Activated T-cell treated with anti-CD3 and anti-CD28 coated beads for 24 hours (primary cell): ENCODE measurements at places on chromosomes 11 and 22.

DNA sequence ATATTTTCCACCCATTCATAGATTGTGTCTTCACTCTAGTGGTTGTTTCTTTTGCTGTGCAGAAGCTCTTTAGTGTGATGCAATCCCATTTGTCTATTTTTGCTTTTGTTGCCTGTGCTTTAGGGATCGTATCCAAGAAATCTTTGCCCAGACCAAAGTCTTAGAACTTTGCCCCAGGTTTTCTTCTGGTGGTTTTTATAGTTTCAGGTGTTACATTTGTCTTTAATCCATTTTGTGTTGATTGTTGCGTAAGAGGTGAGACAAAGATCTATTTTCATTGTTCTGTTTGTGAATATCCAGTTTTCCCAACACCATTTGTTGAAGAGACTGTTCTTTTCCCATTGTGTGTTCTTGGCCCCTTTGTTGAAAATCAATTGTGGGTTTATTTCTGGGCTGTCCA, 6.4 kb downstream of the IL10RA start:
- no peak for DNase-seq

DNA sequence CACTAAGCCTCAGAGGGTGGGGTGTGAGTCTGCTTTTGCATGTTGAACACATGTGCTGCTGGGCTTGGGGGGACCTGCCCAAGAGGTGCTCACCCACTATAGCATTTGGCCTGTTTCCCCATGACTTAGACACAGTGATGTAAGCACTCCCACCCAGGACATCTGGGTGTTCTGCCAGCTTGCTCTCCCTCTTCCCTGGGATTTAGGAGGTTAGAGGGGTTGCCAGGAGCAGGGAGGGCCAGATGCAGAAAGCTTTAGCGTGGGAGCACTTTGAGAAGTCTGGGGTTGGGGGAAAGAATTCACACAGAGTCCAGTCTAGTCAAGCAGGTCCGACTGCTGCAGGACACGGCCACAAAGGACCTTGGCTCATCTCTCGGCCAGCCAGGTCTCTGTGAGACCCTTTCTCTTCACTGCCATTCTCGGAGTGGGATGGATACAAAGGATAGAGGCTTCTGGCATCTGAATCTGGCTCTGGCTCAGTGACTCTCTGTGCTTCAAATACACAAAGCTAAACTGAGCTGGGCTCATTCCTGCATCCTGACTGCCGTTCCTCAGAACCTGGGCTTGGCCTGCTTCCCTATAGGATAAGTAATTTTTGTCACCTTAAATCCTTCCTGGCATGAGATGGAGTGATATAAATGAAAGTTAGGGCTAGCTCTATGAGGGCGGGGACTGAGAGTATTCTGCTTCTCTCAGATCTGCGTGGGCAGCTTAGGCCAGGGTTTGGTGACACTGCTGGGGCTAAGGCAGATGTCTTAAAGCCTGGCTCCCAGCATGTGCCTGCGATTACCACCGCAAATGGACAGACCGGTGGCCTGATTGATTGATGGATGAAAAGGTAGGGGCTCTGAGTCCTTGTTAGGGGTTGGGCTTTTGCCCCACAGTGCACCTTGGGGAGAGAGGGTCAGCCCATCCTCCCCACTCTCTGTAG, 14.5 kb downstream of the USP2 start:
- no peak for DNase-seq

GRCh38 chr11:105609341-105609781, 512 bp upstream of the GRIA4 start:
- DNase-seq, result no peak

DNA sequence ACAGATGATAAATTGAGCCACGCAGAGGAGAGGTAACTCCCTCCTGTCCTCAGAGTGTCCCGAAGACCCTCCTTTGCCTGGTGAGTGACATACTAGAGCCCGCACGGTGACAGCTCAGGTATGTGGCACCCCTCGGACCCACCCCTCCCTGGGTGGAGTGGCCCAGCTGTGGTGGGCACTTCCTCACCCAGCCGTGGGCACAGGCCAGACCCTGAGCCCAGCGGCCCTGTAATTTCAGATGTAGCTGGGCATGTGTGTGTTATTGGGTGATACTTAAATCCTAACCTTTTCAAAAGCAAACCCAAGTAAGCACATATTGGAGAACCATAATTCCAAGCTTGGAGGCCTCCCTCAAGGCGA, 93.2 kb downstream of the WNT7B start:
- no peak for DNase-seq

DNA sequence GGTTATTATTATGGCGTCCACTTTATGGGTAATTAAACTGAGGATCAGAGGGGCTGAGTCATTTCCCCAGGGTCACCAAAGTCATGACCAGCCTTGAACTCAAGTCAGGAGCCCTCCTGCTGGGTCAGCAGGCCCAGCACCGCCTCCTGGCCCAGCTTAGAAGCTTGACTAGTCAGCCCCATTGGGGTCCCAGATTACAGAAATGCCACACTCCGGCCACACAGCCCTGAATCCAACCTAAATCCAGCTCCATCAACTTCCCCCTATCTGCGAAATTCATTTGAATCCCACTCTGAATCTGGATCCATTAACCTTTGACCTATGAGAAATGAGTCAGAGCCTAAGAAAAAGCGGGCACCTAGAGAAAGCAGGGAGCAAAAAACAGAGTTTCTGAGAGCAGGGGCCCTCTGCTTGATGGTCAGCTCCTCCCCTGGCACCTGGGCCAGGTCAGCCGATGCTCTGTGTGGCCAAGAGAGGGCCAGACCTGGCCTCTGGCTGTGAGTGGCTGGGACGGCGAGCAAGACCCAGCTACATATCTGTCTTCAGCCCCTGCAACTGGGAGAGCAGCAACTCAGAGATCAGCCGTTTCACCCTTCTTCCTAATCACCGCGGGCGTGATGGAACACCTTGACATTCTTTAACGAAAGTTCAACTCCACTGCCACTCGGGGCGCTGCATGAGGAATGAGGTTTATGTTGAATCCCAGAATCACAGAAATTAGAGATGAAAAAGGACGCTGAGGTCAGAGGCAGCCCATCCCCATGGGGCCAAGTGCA, 196.1 kb downstream of the TRIM29 start:
- no peak for DNase-seq
